Activated CD4-positive, alpha-beta memory T cell treated with anti-CD3 and anti-CD28 coated beads for 36 hours (primary cell): ENCODE measurements at places on chromosomes 11 and 22. TPM values are rescaled to one million over a fixed set of nuclear protein-coding genes. Genes with fewer than 3 reads are reported as not detected.

DNA sequence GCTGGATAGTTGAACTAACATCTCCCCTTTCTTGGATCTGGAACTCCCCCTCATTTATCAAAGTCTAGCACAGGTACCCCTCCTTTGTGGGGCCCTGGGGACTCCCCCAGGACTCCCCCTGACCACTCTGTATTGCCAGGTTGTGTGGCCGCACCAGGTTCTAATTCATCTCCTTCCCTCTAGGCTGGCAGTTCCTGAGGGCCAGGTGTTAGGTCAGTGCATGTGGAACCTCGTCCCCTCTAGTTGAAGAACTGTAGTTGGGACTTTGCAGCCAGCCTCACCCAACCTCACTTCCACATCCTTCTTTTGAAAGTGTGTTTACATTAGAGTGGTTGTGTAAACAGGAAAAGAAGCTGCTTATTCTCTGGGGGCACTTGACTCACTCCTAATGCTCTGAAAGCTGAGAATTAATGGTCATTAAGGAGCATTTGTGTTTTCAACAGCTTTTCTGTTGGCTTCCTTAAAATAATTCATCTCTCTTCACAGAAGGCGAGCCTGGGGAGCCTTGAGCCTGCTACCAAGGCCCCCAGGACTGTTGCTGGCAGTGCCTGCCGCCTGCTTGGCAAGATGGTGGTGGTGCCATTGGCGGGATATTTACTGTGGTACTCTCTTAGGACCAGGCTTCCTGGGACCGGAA lies 11.8 kb downstream of the UPB1 start:
- DNase-seq: no peak

DNA sequence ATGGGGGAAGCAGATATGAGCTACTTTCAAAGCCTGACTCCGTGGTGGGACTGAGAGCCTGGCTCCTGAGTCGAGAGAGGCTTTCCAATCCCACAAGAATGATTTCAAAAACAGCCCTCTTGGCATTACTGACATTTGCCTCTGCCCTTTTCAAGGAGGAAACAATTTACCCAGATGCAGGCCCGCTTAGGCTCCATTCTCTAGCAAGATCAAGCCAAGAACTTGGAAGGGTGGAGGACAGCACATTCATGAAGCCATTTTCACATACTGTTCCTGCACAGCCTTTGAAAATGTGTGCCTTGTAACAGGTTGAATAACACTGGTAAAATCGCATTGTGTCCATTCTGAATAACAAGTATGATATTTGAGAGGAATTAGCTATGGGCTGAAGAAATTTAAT lies 58.2 kb upstream of the EED start:
- no peak for DNase-seq

DNA sequence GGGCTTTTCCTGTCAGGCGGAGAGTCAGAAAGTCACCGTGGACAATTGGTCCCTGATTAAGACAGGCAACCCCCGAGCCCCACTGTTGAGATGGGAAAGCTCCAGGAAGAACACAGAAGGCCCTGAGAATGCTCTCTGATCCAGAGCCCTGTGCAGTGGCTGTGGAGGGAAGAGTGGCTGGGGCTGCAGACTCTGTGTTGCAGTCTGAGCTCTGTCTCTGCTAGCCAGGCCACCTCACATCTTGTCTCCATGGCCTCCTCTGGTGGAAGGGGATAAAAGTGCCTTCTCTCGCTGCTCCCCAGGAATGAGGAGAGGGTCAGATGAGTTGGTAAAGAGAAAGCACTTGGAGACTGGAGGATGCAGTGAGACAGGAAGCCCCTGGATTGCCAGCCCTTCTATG lies 141.2 kb downstream of the CEP164 start:
- DNase-seq: peak; percentile 20

GRCh38 chr11:105910095-105910715 lies 111.8 kb downstream of the MSANTD4 start:
- no peak for DNase-seq

DNA sequence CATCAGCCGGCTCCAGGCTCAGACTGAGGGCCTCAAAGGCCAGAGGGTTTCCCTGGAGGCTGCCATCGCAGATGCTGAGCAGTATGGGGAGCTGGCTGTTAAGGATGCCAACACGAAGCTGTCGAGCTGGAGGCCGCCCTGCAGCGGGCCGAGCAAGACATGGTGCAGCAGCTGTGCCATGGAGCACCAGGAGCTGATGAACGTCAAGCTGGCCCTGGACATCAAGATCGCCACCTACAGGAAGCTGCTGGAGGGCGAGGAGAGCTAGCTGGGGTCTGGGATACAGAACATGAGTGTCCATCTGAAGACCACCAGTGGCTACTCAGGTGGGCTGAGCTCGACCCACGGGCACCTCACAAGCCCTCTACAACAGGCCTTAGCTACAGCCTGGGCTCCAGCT lies 4.0 kb upstream of the SCUBE2 start:
- peak; percentile 38 for DNase-seq

GRCh38 chr11:46697303-46697702 lies 3.1 kb downstream of the ARHGAP1 start:
- DNase-seq: no peak

- no peak for DNase-seq
Observed at GRCh38 chr22:29215012-29215860, 9.5 kb downstream of the EMID1 start.

GRCh38 chr11:35623621-35624168 lies 5.4 kb downstream of the FJX1 start:
- DNase-seq: no peak

GRCh38 chr11:35594680-35595079 lies 23.6 kb upstream of the FJX1 start:
- DNase-seq: no peak

- no peak for DNase-seq
Observed at GRCh38 chr11:36002196-36002595, 58.3 kb downstream of the LDLRAD3 start.

DNA sequence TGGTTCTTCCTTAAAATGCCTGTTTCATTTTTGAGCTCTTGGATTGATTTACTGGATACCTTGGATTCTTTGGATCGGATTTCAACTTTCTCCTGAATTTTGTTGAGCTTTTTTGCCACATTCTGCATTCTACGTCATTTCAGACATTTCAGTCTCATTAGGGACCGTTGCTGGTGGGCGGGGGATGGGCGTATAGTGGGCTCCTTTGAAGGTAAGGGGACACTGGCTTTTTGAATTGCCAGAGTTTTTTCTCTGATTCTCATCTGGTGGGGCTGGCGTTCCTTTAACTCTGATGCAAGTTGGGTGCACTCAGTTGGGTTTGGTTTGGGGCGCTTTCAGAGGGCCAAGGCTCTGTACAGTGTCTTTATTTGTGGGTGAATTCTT lies 216.5 kb downstream of the DYNC2H1 start:
- no peak for DNase-seq

- DNase-seq: peak; percentile 44
Observed at GRCh38 chr11:96207459-96208449, 135.2 kb downstream of the MAML2 start.

The BACE1 gene
- 2.7 TPM for total RNA-seq

The CEP126 gene
- 1.8 TPM for total RNA-seq

The MMP11 gene
- total RNA-seq: 0.70 TPM

The RAPSN gene
- total RNA-seq: 0.22 TPM

The C22orf15 gene
- total RNA-seq: 0.90 TPM

The HBB gene
- total RNA-seq: not detected

The OPCML gene
- total RNA-seq: not detected
